Naive B cell (primary cell): ENCODE measurements at places on chromosomes 11 and 22.

GRCh38 chr22:40395607-40396006 lies 25.2 kb downstream of the SGSM3 start:
- DNase-seq: no peak

- DNase-seq: no peak
These were observed 212.8 kb downstream of the DSCAML1 start for GRCh38 chr11:117584056-117584830.

DNA sequence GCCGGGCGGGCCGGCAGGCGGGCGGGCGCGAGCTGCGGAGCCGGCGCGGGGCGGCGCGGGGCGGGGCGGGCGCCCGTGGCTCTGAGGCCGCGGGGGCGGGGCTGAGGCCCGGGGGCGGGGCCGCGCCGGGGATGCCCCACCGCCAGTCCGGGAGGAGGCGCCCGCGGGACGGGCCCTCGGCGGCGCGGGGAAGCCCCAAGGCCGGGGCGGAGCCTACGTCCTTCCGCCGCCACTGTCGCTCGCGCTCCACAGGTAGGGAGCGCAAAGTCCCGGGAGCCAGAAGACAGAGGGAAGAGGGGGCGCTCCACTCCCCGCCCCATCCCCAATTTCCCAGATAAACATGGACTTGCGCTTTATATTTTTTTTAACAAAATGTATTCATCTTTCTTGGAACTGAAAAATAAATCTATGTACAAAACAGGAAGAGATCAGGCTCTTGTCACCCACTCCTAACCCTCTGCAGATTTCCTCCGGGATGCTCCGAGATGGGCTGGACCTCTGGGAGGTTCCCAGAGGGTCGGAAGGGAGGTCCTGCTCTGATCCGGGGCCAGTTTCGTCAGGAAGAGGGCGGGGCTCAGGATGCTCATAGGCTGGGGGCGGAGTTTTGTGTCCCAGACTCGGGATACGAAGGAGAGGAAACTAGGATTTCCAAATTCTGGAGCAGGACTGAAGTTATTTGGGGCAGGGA lies at the start of gene MAP4K2:
TSS of gene MAP4K2 (minus strand) at position 57 of the 688 bp plus-strand sequence. CDS start 65 bp downstream, outside the sequence.
- peak; percentile 88 for DNase-seq

- no peak for DNase-seq
These were observed 5.2 kb upstream of the ASCL2 start for GRCh38 chr11:2275334-2276279.

GRCh38 chr22:48503876-48504275 lies 1323.8 kb downstream of the BRD1 start:
- no peak for DNase-seq

DNA sequence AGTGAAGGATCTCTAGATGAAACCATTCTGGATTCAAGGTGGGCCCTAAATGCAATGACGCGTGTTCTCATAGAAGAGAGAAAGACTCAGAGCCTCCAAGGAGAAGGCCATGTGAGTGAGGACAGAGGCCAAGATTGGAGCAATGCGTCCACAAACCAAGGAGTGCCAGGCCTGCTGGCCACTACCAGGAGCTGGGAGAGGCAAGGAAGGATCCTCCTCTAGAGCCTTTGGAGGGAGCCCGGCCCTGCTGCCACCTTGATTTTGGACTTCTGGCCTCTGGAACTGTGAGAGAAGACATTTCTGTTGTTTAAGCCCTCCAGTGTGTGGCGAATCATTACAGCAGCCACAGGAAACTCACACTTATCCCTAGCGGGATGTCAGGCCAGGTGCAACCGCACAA lies 52.7 kb upstream of the SHANK2 start:
- no peak for DNase-seq

- no peak for DNase-seq
These were observed 4.8 kb upstream of the IGF2 start for GRCh38 chr11:2143799-2144543.

DNA sequence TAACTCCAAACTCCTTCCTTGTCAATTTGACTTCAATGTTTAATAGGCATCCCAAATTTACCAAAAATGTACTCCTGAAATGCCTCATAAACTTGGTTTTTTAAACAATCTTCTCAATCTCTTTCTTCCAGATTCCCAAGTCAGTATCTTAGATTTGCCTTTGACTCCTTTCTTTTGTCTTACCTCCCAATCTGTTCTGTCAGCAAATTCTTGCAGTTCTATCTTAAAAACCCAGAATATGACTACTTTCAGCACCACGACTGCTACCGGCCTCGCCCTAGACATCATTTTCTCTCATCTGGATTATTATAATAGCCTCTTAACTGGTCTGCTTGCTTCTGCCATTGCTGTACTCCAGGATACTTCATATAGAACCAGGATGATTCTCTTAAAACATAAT lies 7.9 kb downstream of the NLRP14 start:
- DNase-seq: no peak

DNA sequence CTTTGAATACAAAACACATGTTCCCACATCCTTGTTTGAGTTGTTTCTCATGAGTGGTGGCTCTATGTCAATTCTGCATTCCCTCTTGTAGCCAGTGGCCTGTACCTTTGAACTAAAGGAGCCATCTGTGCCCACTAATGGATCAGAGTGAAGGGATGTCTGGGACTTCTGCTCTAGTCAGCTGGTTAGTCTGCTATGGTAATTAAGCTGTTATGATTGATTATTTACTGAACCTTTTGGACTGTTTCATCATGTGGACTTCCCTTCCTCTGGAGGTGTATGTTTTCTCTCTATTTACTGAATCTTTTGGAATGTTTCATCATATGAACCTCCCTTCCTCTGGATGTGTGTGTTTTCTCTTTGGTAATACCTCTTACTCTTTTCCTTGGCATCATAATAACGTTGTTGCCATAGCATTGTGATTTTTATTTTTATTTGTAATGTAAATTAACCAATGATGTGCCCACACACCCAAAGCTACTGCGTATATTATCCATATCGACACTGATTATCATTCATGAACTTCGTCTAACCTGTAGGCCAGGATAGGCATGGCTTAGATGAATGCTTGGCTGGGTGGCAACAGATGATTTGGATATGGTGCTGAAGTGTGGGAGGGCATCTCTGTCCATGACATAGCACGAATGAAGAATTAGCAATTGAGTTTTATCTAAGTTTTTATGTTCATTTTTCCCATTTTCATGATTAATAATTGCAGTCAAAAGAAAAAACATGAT lies 112.3 kb upstream of the SORL1-AS1 start:
- no peak for DNase-seq

- no peak for DNase-seq
These were observed 98.3 kb downstream of the PTPRJ start for GRCh38 chr11:48078689-48079088.

GRCh38 chr11:134647066-134647743 lies 235.2 kb upstream of the B3GAT1 start:
- no peak for DNase-seq

DNA sequence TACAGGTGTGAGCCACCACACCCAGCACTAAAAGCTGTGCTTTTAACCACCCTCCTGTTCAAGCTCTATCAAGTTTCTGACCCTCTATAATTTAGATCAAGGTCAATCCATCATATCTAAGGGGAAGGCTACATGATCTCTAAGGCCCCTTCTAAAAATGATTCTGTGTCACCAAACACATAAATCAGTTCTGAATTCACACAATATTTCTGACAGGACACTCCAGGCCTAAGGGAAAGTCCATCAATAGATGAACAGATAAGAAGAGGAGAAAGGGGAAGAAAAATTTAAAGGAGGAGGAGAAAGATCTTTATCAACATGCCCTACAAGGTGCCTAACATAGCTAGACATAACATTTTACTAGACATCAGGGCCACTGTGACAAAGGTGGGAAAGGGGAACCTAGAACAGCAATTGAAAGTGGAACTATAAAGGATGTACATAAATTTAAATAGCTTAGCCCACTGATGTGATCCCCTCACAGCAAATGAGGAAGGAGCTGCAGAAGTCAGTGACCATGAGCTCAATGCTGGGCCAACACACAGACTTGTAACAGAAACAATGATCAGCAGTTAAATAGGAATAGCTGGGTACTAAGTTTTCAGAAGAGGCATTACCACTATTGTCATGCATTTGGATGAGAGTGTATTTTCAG lies 4.7 kb downstream of the PRCP start:
- peak; percentile 79 for DNase-seq

- no peak for DNase-seq
These were observed 119.8 kb upstream of the NAV2 start for GRCh38 chr11:19592842-19593241.

GRCh38 chr11:96781082-96781481 lies 391.3 kb downstream of the JRKL start:
- no peak for DNase-seq

GRCh38 chr11:79219186-79220045 lies 221.4 kb downstream of the TENM4 start:
- no peak for DNase-seq

DNA sequence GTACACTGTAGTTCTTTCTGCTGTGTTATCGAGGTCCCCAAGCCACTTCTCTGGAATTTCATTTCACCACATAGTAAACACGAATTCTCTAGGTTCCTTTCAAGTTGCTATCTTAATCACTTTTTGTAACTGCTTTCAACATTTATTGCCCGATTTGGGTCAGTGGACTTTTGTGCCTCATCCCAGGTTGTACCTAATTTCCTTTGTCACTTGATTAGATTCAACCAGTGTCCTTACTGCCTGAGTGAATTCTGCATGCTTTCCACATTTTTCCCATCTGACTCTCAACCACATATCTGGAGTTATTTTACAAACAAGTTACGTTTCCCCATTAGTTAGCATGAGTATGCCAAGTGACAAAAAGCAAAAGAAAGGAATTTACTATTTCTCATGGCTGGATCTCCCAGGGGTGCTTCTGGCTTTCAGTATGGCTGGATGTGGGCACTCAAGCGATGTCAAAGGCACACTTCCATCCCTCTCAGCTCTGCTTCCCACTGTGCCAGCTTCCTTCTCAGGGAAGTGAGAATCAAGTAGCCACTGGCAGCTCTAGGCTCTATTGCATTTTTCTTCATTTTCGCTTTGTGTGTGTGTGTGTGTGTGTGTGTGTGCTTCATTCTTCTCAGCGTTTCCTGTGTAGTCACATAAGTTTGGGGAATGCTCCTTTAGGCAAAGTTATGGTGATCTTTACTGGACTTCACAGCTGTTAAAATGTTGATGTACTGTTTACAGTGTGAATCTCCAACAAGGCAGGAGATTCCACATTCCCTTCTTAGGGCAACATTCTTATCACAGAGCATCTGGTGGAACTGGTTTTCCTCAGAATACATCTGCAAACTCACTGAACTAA lies 128.9 kb downstream of the DBX1 start:
- no peak for DNase-seq

- no peak for DNase-seq
These were observed 6.9 kb upstream of the P4HA3 start for GRCh38 chr11:74318241-74318932.

GRCh38 chr11:16027621-16028020 lies 328.7 kb downstream of the SOX6 start:
- no peak for DNase-seq

DNA sequence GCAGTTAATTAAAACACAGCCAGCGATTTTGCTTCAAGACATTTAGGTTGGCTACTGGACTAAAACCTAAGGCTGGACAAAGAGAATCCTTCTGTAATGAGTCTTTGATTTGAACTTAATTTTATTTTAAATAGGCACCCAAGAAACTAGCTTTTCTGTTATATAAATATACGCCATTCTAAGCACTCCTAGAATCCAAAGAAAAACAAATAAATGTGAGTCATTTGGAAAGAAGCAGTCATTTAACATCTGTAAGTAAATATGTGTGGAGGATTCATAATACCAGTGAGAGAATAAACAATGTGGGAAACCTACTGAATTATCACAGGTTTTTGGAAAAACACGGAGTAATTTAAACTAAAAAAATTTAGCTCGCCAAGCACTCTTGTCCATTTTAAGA lies 1.2 kb upstream of the TECTA start:
- DNase-seq: no peak

GRCh38 chr22:31210556-31211421 lies 1.3 kb upstream of the LIMK2 start:
- no peak for DNase-seq

DNA sequence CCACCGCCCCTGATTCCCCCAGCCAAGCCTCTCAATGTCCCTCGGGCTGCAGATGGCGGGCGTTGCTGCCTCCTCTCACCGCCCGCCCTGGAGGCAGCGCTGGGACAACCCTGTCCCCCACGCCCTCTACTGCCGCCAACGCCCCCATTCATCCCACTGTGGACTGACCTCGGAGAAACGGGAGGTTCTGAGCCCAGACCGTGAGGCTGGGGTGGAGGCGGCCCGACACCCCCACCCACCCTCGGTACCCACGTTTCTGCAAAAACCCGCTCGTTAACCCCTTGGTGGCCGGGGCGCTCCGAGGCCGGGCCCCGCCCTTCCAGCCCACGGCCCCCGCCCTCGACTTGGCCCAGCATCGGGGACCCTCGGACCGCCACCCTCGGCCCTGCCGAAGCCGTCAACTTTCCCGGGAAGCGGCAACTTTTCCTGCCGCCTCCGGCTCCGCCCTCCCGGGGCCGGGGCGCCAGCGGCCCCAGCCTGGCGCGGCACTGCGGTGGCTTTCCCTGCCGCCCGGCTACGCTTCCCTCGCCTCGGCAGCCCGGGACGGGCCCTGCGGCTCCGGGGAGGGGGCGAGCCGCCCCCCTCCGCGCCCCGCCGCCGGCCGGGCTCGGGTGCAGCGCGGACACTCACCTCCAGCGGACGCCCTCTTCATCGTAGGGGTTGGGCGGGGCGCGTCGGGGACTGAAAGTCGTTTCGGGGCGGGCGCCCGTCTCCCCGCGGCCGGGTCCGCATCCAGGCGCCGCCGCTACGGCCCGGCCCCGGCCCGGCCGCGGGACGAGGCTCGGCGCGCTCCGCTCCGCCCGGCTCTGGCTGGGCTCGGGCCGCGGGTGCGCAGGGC lies 458 bp downstream of the RTN4R start:
- DNase-seq: no peak

DNA sequence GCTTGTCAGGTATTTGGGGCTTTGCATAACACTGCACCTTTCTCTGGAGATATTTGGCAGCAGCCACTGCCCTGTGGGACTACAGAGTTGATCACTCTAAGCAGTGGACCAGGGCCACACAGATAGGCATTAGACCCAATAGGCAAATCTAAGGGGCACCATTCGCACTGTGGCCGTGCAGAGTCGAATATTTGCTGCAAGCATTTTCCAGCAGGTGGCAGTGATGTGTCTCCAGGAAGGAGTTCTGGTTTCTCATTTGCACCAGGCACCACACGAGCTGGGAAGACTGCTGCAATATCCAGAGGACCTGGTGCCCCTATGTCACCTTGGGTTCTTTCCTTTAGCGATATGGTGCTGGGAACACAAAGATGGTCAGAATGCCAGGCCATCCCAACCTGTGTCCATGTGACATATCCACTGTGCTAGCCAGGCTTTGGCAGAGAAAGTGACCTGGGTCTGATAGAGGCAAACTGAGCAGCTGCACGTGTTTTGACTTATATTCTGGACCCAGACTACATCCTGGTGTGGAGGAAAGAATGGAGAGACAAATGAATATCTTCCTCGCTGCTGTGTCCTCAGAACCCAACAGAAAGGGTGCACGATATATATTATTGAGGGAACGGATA lies 318.7 kb downstream of the BUD13 start:
- DNase-seq: no peak

GRCh38 chr11:128345316-128345715 lies 242.0 kb downstream of the ETS1 start:
- DNase-seq: no peak
